ENCODE measurements at places on chromosomes 2 and 18.

- DNase-seq = no peak
Observed at GRCh38 chr2:241860184-241861078, 1.7 kb upstream of the PDCD1 start.

- no peak for DNase-seq
Observed at GRCh38 chr2:218655751-218656150, 3.7 kb downstream of the ZNF142 start.

DNA sequence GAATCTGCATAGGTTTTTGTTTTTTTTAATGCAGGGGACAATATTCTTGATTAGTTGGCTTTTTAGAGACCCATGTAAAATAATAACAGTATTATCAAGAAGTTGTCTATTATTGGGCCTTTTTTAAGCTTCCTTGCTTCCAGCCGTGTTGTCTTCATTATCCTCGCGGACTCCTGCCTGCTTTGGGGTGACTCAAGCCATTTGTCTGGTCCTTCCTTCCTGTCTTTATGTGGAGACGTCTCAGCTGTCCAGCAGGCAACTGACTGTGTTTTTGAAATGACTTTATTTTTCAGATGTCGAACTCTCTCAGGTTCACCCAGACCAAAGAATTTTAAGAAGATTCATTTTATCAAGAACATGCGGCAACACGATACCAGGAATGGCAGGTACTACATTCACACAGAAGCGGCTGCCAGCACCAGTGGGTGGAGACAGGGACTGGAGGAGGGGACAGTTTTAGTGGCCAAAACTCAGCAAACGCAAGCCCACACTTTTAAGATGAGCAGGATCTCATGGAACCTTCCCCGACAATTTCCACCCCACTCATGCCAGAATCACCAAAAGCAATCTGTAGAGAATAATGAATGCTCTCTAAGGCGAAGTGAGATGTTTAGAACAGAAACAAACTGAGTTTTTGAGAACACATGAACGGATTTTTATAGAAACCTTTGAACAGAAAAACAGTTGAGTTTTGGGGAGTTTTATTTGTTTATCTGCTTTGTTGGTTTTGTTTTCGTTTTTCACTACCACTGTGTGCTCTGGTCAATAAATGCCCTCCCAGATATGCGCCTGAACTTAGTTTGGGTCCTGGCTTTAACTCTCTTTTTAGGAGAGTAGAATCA is 59.1 kb downstream of the CABLES1 start:
- no peak for DNase-seq

DNA sequence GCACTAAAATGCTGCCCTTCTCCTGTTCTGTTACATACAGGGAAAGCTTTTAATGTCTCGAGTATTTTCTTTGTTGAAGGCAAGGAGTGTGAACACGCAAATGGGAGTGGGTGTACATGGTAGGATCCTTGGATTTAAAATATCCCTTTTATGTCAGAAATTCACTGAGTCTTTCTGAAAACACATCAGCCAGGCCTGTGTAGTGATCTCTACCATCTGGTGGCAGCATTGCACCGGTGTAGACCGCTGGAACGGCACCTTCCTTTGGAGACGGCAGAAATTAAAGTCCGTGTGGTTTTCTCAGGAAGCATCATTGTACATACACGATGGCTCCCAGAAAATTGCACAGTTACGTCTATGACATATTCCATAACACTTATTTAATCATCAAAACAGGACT is 515.8 kb downstream of the GALR1 start:
- no peak for DNase-seq

DNA sequence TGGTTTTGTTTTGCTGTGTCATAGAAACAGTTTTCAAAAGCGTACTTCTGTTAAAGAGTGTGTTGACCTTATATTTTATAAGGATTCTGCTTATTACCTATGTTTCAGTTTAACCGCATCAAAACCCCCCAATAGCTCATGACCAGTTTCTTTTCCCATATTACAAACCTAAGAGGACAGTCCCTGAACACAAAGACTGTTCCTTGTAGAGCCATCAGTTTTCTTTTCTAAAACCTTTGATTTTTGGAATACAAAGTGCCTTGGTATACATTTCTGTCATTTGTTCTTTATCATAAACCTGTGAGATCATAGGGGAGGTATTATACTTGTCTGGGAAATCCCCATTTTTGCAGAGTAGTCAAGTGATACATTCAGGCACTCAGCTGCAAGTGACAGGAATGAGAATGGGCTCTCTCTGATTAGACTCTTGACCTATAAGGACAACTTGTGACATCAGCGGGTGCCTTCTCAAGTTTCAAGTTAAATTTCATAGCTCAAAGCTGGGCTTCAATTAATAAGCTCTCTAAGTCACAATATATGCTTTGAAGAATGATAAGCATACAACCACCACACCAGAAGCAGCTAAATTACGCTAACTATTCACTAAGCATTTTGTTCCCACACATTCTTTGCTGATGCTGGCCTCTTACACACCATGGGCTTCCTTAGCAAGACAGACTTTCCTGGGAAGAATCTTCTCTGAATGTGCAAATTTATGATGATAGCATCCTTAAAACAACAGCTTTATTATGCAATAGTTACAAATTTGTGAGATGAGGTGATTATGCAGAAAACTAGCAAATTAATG is 97.5 kb upstream of the CD302 start:
- no peak for DNase-seq

DNA sequence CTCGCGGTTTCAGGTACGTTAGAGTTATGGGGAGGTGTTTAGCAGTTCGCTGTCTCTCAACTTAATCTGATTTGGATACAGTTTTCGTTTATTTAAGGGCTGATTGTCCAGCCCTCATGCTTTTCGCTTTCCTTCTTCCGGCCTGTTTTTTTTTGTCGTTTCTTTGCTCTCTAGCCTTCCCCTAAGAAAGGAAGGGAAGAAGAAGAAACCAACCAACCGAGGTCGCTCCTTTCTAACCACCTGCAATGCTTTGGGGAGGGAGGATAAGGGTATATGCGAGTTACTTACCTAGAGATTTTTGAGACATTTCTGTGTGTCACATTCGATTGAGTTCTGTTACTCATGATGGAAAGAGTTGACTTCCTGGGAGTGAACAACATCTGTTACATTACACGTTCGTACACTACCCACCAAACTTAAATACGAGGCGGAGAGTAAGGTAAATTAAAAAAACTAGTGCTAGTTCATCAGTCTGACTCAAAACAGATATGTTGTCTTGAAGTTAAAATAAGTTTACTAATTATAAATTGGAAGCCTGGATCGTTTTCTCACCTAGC is 918 bp downstream of the EIF5B start:
- DNase-seq = no peak

GRCh38 chr2:71154798-71155197 is 24.4 kb downstream of the MPHOSPH10 start:
- no peak for DNase-seq

- no peak for DNase-seq
Observed at GRCh38 chr18:78505851-78506461, 473.7 kb upstream of the SALL3 start.

- DNase-seq = no peak
Observed at GRCh38 chr18:71168557-71169145, 879.8 kb downstream of the SOCS6 start.

DNA sequence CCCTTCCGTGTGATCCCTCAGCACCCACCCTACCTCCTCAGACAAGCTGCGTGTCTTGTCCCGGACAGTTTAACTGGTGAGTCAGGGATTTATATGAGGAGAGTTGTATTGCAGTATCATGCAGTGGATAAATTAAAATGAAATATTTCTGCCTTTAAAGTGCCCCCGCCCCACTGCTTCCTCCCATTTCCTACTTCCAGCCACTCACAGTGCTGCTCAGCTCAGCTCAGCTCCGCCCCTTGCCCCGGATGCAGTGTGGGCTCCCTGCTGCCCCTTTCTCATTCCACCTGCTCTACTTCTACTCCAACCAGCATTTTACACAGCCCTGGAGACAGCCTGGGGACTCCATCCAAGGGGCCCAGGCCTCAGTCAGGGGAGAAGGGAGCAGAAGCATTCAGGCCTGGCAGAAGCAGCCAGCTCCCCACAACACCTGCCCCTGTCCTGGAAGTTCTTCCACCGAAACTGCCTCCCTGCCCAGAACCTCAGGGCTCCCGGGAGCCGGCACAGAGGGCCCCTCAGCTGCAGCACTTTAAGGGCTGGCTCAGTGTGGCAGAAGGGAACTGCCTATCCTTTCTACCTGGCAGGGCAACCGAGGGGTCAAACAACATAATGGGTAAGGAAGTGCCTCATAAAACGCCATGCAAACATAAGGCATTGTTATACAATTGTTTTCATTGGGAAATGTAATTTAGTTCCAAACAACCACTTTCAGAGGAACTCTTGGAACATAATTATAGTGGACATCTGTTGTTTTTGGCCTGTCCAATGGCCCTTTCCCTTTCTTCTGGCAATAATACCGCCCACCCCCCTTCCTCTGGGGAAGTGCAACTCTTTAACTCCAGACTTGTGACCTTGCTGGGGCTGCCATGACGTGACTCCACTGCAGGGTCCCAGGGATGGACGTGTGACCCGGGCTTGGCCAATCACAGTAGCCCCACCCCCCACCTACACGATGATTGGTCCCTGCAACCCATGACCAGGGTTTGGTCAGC is 102.3 kb downstream of the LIPG start:
- no peak for DNase-seq

DNA sequence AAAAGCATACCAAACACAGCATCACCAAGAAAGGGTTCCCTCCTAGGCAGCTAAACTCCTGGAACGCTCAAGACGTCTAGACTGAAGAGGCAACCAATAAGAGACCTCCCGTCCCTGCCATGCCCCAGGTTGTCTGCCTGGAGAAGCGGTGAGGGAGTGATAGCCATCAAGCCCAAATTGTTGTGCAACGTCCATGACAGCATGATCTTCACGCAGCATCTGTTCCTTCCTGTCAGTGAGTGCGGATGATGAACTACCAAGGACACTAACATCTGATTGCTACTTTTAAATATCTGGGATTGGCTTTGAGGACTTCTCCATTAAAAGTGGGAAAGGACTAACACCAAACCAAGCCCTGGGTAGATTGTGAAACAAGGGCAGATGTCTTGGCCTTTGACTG is 149.7 kb downstream of the TXNL1 start:
- no peak for DNase-seq

DNA sequence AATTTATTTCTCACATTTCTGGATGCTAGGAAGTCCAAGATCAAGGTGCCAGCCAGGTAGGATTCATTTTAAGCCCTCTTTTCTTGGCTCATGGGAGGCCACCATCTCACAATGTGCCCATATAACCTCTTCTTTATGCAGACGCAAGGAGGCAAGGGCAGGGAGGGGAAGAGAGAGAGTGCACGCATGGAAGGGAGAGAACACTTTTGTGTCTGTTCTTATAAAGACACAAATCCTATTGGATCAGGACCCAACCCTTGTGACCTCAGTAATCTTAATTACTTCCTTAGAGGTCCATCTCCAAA is 32.5 kb downstream of the CMPK2 start:
- DNase-seq = no peak

DNA sequence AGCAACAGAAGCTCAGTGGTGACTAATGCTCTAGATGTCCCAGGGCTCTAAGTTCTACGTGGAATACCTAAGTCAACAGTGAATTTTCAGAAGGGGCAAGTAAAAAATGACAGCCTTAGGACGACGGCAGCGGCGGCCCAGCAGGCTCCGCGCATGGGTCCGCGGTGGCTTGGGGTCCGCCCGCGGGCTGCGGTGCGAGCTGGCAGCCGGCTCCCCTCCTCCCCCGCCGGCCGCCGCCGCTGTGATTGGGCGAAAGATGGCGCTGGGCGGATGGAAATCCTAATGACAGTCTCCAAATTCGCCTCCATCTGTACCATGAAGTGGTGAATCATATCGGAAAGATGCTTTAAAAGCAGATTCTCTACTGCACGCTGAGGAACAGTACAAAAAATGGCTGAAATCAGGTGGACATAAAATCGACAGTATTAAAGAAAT is 74.7 kb downstream of the HNRNPLL start:
- no peak for DNase-seq

DNA sequence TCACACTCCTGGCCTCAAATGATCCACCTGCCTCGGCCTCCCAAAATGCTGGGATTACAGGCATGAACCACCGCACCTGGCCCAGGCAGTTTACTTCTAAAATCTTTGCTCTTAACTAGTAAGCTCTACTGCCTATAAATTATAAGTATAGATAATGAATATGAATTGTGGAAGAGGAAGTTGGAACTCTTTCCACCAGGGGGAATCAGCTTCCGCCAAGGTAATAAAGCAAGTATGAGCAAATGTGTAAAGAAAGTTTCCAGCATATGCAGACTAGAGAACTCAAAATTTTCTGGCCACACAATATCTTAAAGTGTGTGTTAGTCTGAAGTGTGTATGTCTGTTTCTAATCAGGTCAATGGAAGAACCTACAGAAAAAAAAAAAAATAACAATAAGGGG is 68.1 kb downstream of the RMDN2 start:
- DNase-seq = no peak

GRCh38 chr2:112566104-112566503 is 18.3 kb upstream of the CHCHD5 start:
- DNase-seq = no peak

- DNase-seq = no peak
Observed at GRCh38 chr2:10161961-10162441, 39.5 kb downstream of the RRM2 start.

DNA sequence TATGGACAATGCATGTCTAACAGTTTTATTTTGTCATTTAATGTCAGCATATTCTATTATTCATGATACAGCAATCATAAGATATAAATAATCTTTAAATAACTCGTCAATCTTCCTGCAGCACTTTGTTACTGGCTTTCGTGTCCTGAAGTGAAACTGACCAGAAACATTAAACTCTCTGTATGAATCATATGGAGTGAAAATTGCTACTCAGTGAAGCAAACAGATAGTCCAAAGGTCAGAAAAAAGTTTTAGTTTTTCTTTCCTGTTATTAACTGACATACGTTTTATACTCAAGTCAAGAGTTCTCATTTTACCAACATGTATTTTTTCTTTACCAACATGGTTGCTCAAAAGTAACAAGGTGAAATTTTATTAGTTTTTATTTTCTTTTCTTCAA is 106.8 kb upstream of the GALNT5 start:
- no peak for DNase-seq

GRCh38 chr18:50092245-50092805 is 102.6 kb downstream of the MYO5B start:
- no peak for DNase-seq

DNA sequence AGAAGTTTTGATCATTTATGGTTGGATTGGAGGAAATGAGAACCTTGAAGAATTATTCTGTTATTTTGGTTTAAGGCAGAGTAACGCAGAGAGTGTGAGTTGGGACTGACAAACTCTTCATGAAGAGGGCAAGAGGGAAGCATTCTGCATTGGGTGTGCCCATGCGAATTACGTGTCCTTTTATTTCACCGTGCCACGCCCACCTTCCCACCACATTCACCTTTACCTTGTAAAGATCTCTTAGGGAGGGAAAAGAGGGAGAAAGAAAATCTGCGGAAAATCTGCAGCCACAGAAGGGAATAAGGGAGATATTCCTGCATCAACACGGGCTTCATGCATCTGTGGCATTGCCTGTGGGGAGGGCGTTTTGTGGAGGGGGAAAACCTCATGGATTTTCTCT is 31.8 kb downstream of the SLC9A4 start:
- no peak for DNase-seq

DNA sequence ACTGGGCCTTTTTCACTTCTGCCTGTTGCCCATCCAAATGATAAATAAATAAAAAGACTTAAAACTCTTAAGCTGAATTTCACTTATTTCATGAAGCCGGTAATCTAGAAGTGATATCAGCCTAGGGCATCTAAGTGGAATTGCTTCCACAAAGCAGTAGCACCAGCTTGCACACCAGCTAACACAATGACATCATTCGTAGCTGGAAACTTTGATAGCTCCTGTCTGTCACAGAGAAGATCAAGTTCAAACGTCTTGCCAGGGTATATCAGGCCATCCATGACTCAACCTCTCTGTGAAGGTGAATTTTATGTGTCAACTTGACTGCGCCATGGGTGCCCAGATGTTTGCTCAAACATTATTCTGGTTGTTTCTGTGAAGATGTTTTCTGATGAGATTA is 161.7 kb upstream of the MYT1L start:
- DNase-seq = no peak

All from cerebellar nuclear complex (tissue), 1 donor.